ENCODE measurements at places on chromosomes 3 and 15. TPM values are rescaled to one million over a fixed set of nuclear protein-coding genes. Genes with fewer than 3 reads are reported as not detected.

Gene MESP2
- not detected for total RNA-seq

Gene RAD51
- 4.3 TPM for total RNA-seq

Gene ITIH1
- total RNA-seq: not detected

Gene CRYBG3
- total RNA-seq: 5.8 TPM

Gene EFHB
- total RNA-seq: 0.72 TPM

Gene STXBP5L
- total RNA-seq: 0.02 TPM

Gene LRRC49
- total RNA-seq: 10.0 TPM

Gene DNAH1
- 3.9 TPM for total RNA-seq

GRCh38 chr3:123813876-123814275 lies 70.3 kb downstream of the MYLK start:
- no peak for DNase-seq

GRCh38 chr15:92617549-92618520 lies 37.7 kb downstream of the FAM174B start:
- DNase-seq: no peak

DNA sequence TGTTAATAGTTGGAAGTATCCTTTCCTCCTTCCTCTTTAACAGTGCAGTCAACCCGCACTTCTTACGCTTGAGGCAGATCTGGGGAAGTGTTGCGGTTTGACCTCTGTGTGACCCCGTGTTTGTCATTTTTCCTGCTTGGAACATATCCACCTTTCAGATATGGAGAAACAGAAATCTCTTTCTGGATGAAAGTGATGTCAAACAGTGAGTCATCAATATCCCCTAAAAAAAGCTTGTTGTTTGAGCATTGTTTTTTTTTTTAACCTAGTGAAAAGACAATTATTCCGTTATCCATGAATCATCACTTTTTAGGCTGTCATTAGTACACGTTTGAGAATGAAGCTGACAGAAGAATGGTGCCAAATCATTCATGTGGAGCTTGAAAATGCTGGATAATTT lies 293.7 kb downstream of the ARPP21 start:
- peak; percentile 54 for DNase-seq

GRCh38 chr15:60964527-60964926 lies 264.6 kb downstream of the RORA start:
- no peak for DNase-seq

DNA sequence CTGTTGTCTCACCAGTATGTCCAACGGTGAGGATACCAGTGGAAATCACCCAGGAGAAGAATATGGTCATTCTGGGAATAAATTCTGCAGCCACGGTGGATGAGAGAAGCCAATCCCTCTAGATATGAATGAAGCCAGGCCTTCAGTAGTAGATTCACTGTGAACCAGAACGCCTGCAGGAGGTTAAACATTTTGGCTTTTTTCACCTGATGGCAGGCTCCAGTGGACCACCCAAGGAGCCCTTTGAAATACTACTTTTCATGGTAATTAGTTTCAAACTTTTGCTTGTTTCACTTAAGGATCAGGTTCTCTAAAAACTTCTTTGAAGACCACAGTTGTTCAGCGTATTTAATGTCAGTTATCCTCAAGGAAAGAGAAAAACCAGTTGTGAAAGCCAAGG lies 353.4 kb downstream of the RORA start:
- no peak for DNase-seq

DNA sequence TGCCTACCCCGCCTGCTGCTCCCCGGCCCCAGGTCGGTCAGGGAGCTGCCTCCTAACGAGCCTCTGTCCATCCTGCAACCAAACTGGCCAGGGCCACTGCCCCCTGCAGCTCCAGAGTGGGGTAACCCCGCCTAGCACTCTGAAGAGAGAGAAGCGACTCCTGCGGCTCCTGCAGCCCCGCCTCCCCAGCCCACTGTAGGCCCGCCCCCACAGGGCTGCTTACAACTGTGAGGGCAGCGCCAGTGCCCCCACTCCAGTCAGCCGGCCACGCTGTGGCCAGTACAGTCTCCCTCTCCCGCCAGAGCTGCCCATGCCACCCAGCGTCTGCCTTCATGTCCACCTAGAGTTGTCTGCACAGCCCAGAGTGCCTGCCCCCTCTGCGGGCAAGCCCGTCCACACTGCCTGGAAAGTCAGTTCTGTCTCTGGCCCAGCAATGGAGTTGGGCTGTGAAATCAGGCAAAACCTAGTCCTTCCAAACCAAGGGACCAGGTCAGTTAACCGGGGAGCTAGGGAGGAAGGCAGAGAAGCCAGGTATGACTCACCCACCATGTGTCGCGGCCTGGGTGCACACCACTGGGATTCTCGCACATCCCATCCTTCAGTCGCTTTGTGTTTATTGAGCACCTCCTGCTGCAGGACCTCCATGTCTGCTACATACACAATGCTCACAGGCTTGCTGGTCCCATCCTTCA lies 2.4 kb downstream of the UCN2 start:
- DNase-seq: no peak

DNA sequence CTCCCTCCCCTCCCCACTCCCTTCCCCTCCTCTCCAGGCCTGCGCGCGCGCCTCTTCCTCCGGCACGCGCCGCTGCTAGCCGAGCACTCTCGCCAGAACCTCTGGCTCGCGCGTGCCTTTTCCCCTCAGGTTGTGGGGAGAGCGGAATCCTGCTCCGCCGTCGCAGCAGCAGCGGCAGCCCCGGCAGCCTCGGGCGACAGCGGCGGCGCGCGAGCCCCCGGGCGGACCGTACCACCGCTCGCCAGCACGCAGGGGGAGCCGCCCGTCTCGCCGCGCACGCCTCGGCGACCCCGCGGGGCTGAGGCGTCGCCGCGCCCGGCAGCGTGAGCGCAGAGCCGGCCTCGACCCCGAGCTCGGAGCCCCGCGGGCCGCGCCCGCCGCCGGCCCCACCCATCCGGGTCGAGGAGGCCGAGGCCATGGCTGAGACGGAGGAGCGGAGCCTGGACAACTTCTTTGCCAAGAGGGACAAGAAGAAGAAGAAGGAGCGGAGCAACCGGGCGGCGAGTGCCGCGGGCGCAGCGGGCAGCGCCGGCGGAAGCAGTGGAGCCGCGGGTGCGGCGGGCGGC lies at the start of gene CDV3:
Gene CDV3 (plus strand): TSS at position 58 of the 566 bp plus-strand sequence. CDS start 359 bp downstream, at position 417.
- no peak for DNase-seq

GRCh38 chr3:52194485-52195290 lies 3.3 kb upstream of the ALAS1 start:
- no peak for DNase-seq

DNA sequence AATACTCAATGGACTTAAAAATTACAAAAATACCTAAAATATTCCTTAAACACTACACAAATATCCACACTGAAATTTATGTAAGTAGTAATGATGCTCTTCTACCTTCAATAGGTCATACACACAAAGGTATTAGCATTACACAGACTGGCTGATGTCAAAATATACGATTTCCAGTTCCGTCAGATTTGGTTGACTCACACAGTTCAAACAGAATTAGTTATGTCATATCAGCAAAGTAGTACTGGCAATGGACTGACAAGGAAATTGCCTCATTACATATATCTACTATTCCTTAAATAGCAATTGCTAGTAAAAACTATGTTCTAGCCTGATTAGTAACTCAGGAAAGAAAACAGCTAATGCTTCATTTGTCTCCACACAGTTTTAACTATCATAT lies 70.8 kb downstream of the ADAM10 start:
- DNase-seq: no peak

DNA sequence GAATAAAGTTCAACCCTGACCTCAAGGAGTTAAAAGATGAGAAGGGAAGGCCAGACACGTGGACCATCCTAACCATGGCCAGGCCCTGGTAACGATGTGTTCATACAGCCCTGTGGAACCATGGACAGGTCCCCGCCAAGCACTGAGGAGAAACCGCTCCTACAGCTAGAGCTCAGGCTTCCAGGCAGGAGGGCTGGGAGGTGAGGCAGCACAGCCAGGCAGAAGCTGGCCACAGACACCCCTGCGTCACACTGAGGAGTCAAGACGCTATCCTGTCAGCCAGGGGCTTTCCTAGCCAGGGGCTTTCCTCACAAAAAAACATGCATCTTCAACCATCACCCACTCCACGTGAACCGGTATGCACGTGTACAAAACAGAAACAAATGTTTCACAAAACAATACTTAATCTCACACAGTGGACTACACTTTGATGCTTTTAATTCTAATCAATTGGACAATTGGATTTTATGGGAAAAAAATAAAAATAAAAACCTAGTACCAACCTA lies 73.2 kb downstream of the TBC1D2B start:
- DNase-seq: no peak

GRCh38 chr3:128587391-128587790 lies 63.2 kb downstream of the RPN1 start:
- DNase-seq: no peak

DNA sequence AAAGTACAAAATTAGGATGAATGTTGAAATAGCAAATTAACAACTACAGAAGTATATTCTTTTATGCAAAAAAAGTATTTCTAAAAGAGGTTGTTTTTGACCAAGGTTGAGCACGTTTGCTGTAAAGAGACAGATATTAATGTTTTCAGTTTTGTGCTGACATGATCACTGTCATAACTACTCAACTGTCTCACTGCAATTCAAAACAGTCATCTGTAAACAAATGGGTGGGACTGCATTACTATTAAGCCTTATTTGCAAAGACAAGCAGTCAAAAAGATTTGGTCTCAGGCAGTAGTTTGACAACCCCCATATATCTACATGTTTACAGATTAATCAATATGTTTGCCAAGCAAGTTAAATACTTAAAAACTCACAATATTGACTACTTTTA lies 109.1 kb upstream of the ZNF385D start:
- no peak for DNase-seq

DNA sequence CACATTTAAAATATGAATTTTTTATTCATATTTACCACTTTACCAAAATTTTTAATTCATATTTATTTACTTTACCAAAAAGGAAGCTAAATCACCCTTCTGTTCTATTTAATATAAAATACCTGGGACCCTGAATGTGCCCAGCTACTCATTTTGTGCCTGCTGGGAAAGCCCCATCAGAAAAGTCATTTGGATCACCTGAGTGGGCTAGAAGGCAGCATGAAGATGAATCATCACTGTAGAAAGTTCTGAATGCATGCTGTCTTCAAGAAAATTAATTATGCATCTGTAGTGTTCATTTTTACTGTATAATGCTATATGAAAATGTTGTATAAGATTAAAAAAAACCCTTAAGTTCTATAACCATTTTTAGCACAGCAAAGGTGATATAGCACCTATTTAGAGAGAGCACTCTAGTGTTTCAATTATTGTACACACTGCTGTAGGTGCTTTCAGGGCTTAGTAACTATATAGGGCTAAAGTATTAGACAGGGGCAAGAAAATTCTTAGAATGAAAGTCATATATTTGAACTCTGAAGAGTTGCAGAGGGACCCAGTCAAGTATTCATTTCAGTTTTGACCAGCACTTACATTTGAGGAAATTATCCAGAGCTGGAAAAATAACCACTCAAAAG lies 175.1 kb downstream of the NFKBIZ start:
- no peak for DNase-seq

DNA sequence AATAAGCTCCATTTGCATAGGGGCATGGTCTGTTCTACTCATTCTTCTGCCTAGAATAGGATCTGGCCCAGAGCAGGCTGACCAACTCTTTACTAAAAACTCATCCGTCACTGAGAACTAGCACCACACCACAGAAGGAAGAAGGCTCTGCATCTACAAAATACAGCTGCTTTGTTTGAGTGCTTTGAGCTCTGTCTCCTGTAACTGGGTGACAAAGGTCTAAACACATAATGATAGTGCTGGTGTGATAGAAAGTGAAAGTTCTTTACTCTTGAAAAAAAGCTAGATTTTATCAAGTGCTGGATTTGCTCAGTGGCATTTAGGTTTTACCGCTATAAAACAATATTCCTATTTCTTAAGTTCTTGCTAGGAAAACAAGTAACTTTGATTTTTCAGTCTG lies 140.7 kb downstream of the FHIT start:
- no peak for DNase-seq

GRCh38 chr3:149382101-149382467 lies 4.6 kb upstream of the TM4SF1 start:
- DNase-seq: no peak

GRCh38 chr15:67558502-67558901 lies 16.0 kb downstream of the MAP2K5 start:
- DNase-seq: no peak

GRCh38 chr3:179750720-179751328 lies 98.0 kb downstream of the USP13 start:
- DNase-seq: peak; percentile 3

GRCh38 chr3:165197481-165197800 lies 1.3 kb upstream of the SLITRK3 start:
- DNase-seq: no peak

- no peak for DNase-seq
These were observed 59.5 kb upstream of the SUCLG2 start for GRCh38 chr3:67713764-67714469.

GRCh38 chr3:126542340-126543241 lies 16.1 kb downstream of the C3orf22 start:
- DNase-seq: no peak

GRCh38 chr15:36954486-36954885 lies 145.9 kb downstream of the MEIS2 start:
- DNase-seq: no peak

DNA sequence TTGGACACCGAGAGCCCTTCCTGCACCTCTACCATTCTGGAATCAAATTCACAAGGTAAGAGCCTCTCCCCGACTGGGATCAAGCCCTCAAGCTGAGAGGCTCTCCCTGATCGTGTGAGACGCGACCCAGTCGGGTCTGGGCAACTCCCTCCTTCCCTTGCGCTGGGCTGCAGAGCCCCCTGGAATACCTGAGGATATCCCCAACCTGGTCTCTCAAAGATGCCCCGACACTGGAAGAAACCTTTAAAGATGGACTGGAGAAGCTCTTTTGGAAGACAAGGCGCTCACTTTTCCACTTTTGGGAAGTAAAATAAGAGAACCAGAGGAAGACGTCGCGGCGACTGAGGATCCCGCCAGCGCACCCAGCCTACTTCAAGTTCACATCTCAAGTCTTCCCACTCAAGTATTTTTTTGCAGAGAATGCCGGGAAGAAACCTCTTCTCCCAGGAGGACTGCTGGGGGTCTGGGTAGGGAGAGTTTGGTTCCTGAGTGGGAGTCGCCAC lies 33.8 kb downstream of the ZIC4 start:
- DNase-seq: no peak

DNA sequence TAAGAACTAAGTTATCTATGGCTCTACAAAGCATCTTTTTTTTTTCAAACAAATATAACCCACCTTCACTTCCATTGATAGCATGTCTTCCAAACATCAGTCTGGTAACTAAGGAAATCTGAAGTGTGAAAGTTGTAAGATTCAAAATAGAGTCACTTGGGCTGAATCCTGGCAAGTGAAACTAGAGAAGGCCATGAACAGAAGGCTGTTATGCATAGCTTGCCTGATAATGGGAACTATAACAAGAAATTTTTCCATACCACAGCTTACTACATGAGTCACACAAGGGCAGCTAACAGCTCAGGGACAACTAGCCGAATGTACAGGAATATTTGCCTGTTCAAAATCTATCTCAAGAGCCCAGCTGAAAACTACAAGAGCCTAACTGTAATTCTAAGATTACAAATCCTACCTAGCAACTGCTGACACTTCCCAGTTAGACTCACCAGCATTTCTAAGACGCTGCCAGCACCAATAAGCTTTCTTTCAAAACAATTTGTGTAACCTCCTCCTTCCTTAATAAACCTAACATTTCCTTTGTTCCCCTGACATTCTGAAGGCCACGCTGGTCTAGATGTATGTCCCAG lies 1066.5 kb downstream of the PLOD2 start:
- peak; percentile 18 for DNase-seq

GRCh38 chr15:57947781-57948180 lies 117.7 kb downstream of the ALDH1A2 start:
- no peak for DNase-seq

GRCh38 chr15:69781411-69782125 lies 316.1 kb downstream of the TLE3 start:
- DNase-seq: no peak

- DNase-seq: no peak
These were observed 28.0 kb upstream of the PLA2G4E start for GRCh38 chr15:42048821-42049200.

Data from NCI-H460 (cell line).